ENCODE measurements at places on chromosomes 11 and 22.

DNA sequence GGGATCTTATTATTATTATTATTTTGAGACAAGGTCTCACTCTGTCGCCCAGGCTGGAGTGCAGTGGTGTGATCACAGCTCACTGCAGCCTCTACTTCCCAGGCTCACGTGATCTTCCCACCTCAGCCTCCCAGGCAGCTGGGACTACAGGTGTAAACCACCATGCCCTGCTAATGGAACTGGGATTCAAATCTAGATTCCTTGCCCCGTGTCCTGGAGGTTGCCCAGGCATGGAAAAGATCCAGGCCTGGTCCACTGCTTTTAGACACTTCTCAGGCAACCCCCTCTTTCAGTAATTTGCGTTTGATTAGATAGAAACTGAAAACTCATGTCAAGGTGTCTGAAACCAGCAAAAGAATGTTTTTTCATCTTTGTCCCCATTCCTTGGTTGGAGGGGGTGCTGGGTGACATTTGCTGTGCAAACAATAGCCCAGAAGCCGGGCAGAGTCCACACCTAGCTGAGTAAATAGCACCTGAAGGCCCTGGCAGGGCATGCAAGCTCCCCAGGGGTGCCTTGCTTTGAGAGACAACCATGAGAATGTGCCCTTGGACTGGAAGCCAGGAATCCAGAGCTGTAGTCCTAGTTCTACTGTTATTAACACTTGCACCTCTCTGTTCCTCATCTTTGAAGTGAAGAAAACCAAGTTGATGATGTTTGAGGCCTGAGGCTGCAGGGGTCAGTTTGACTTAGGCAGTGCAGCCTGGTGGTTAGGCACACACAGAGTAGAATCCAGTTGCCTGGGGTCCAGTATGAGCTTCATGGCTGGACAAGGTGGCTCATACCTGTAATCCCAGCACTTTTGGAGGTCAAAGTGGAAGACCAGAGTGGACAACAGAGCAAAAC lies 19.1 kb upstream of the XBP1 start:
- DNase-seq = no peak

DNA sequence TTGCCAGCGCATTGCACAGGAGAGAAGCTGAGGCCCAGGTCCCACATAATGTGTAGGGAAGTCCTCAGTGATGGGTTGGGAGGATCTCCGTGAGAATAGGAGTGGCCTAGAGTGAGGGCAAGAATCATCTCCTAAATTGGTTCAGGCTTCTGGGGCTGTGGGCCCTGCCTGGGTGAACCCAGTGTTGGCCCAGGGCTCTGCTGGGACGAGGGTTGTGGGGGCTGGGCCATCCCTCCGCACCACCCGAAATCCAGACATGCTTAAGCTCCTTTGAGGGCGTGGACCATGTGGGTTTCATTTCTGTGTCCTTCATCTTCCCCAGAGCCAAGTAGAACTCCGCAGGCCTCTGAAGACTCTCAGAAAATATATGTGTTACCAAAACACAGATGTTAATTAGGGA lies 3.7 kb downstream of the MICALL1 start:
- DNase-seq = no peak

DNA sequence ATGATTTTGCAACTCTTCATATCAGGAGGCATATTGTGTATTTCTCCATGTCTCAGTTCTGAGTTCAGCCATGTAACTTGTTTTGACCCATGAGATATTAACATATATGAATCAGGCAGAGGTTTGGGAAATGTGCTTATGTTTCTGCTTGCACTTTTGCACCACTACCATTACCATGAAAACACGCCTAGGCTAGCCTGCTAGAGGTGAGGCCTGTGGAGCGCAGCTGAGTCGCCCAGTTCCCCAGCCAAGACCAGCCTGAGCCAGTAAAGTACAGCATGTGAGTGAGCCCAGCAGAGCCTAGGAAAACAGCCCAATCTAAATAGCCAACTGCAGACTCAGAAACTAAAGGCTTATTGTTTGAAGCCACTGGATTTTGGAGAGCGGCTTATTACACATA lies 18.4 kb upstream of the MYOD1 start:
- no peak for DNase-seq

- no peak for DNase-seq
Measured at GRCh38 chr22:23437779-23438178, 142.3 kb downstream of the IGLL1 start.

DNA sequence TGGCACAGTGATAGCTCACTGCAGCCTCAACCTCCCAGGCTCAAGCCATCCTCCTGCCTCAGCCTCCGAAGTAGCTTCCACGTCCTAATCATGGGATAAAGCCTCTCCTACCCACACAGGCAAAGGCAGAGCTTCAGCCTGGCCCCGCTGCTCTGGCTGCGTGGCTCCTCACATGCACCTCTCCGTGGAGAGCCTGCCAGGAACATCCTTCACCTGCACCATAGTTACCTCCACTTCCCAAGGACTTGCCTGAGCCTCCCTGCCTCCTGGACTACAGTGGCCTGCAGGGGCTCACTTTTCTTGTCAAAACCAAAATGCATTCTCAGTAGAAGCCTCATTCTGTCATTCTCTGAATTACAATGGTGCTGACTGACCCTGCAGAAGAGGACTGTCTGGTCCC lies 6.5 kb downstream of the C11orf16 start:
- no peak for DNase-seq

DNA sequence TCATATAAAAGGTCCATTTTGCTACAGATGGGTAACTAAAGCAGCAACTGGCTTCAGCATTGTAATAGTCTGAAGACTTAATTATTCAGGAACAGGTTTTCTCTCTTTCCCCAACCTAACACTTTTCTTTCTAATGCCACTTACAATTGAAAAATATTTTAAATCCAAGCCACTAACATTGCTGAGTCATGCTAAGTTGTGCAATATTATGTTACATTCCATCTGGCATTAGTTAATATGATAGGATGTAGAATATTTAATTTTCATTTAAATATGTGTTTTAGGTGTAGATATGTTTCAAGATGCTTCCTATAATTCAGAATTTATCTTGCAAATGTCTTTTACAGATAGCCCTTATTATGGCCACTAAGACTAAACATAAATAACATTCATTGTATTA lies 98.6 kb downstream of the KIF18A start:
- DNase-seq = no peak

DNA sequence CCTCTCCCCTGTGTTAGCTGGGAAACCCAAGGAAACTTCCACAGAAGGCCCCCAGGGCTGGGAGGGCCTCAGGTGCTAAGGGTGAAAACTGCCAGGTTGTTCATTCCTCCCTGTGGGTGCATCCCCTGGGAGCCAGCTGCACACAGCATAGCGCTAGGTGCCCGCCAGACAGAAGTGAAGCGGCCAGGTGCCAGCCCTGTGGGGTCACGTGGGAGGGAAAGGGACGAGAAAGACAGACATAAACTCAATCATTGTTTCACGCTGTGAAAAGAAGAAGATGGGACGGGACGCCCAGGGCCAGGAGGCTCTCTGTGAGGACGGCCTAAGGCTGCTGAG lies 31.6 kb upstream of the HMOX1 start:
- no peak for DNase-seq

- DNase-seq = no peak
Measured at GRCh38 chr11:127273593-127274327, 273.2 kb upstream of the KIRREL3 start.

DNA sequence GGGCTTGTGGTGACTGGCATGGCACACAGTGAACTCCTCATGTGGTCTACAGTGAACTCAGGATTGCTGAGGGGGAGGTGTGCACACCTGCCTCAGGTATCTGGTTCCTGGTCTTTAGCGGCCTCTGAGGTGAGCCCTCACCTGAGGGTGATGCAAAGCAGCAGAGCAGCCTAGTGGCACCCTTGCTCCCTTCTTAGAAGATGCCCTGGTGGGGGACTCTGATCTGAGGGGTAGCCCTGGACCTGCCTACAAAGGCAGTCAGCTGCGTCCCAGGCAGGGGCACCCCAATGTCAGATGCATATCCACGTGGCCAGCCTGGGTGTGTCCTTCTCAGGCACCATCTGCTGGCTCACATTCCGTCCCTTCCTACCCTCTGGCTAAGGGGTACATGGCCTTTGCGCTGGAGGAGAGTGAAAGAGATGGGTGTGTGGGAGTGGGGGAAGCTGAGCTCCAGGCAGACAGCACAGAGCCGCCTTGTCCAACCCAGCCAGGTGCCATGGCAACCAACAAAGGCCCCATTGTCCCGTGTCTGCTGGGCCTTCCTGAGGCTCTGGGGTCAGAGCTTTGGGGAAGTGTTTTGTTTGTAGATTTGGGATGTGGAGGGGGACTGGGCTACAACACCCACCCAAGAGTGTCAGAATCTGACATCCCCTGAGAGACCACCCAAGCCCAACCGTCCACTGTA lies 5.8 kb downstream of the PLEKHB1 start:
- no peak for DNase-seq

DNA sequence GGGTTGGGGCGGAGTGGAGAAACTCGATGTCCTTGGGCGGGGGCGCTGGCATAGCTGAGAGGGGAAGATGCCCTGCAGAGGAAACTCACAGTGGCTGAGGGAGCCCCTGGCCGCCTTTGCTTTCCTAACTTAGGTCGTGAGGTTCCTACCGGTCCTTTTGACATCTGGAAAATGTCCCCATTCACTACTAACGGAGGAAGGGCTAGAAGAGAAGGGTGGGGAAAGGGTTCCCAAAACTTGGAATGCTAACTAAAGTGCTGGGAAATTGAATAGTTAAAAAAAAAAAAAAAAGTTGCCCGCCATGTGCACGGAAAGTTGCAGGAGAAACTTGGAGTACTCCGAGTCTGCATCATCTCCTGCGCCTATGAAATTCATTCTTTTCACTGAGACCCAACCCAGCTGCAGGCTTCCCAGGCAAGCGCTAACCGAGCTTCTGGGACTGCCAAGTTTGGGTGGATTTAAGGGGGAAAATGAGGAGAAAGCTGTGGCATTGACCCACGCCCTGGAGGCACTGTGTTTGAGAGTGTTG lies 796 bp downstream of the TIMP3 start:
- DNase-seq = no peak

- no peak for DNase-seq
Measured at GRCh38 chr11:3160252-3161031, 4.7 kb downstream of the OSBPL5 start.

GRCh38 chr11:77501758-77502157 lies 27.9 kb upstream of the PAK1 start:
- DNase-seq = no peak

DNA sequence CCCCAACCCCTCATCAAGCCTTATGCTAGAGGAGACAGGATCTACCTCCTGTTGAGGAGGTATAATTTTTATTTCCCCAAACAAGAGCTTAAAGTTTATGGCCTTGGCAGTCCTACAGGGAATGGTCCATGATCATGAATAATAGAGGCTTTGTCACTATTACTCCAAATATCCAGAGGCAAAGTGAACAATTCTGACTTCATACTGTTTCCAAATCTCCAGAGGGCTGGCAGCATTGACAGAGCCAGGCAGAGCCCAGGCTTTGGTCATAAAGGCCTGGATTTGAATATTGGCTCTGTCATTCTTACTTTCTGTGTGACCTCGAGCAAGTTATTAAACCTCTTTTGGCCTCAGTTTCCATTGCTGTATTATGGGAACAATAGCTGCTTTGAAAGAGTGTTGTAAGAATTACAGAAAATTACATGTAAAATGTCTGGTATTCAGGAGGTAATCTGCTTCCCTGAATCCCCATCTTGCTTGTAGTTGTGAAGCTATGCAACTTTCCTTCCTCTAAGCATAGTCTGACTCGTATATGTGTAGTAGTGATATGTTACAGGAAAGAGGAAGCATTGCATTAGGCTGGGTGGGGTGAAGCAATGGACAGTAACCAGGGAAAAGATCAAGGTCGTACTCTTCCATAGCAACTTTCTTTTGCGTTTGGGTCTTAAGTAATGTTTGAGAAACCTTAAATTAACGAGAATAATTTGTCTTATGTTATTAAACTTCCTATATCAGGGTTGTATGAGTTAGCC lies 88.8 kb downstream of the CD44 start:
- DNase-seq = no peak

DNA sequence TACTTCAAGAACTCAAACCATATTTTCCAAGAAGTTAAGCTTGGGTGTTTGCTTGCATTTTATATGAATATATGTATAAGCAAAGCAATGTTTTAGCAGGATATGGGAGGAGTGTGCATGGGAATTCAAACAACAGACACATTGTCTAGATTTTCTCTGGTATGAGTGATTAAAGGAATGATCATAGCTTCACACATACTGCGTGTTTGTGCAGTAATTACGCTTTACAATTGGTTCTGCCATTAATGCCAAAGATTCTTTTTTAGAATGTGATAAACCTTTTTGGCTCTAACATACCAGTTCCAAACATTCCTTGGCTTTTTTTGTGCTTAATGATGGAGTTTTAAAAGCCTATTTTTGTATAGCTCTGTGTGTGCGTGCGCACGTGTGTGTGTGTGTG lies 54.0 kb downstream of the CCDC34 start:
- no peak for DNase-seq

DNA sequence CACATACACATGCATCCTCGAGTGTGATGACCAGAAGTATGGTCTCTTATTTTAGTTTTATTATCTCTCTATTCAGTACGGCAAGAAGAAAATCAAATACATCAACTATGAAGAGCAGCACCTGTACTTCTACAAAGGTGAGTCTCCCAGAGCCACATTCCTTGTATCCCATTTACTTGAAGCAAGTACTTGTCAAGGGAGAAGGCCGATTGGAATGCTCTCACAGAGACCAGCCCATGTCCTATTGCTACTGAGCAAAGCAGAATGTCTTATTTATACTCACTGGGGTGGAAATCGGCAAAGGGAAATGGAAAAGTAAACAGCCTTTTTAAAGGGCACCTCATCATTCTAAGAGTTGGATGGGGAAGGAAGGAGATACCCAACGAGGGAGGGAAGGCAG lies 72.6 kb upstream of the OR5AK2 start:
- DNase-seq = no peak

DNA sequence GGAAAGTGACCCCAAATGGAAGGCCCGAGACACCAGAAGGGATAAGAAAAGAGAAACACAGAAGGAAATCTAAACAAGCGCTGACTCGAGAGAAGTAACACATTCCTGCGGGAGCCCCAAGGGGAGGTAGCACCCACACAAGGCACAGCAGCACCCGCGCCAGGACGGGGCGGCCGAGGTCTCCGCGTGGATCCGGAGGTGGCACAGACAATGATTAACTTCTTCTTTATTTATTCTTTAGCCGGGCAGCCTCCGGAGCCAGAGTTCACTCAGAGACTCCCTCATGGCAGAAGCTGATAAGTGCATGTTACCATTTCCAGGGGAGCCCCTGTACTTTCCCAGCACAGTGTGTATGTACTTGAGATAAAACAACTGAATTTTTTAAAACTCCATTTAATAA lies 5.1 kb downstream of the TOLLIP start:
- DNase-seq = no peak
